Stimulated activated CD4-positive, alpha-beta T cell treated with anti-CD3 and anti-CD28 coated beads, TNF-alpha, amount 100 ng/mL, for 48 hours (primary cell): ENCODE measurements at places on chromosomes 11 and 22.

- no peak for DNase-seq
Observed at GRCh38 chr11:122207921-122208764, 92.1 kb upstream of the BLID start.

- DNase-seq: no peak
Observed at GRCh38 chr11:95344932-95345642, 114.1 kb upstream of the SESN3 start.

GRCh38 chr11:69509846-69510390, 28.5 kb downstream of the LINC01488 start:
- no peak for DNase-seq

DNA sequence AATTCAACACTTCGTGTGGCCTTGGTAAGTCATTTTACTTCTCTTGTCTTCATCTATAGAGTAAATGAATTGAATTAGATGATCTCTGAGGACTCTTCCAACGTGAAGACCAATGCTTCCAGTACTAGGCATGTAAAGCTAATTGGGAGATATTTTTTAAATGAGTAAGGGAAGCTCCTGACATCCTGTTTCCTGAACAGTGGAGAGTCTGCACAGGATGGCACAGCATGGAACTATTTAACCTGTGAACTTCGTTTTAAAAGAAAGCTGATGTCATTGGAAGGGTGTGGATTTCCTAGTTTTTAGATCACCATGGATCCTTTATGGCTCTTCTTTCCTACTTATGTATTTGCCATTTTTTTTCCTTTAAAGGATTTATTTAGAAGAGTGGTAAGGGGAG, 48.4 kb upstream of the HSD17B12 start:
- DNase-seq: no peak

- DNase-seq: no peak
Observed at GRCh38 chr11:34349882-34350281, 7.9 kb downstream of the ABTB2 start.

- no peak for DNase-seq
Observed at GRCh38 chr22:42061041-42061440, 9.6 kb downstream of the NAGA start.

DNA sequence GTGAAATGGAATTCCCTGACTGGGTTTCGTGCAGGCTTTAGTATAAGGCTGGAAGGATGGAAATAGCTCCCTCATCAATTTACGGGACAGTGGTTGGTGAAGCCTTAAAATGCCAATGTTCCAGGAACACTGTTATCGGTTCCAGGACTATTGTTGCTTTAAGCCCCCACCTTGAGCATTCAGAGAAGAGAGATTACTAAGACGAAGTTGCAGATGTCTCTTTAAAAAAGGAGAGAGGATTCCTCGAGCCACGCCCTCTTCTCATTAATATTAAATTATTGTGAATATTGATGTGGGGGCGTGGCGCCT, 195 bp upstream of the CREB3L1 start:
- DNase-seq: no peak

- no peak for DNase-seq
Observed at GRCh38 chr11:73402834-73403185, 26.6 kb downstream of the RELT start.

- DNase-seq: no peak
Observed at GRCh38 chr11:91673705-91674104, 550.9 kb upstream of the FAT3 start.

GRCh38 chr22:20111045-20111688, 4.7 kb upstream of the RANBP1 start:
- no peak for DNase-seq
